ENCODE measurements at places on chromosomes 12 and 14.

DNA sequence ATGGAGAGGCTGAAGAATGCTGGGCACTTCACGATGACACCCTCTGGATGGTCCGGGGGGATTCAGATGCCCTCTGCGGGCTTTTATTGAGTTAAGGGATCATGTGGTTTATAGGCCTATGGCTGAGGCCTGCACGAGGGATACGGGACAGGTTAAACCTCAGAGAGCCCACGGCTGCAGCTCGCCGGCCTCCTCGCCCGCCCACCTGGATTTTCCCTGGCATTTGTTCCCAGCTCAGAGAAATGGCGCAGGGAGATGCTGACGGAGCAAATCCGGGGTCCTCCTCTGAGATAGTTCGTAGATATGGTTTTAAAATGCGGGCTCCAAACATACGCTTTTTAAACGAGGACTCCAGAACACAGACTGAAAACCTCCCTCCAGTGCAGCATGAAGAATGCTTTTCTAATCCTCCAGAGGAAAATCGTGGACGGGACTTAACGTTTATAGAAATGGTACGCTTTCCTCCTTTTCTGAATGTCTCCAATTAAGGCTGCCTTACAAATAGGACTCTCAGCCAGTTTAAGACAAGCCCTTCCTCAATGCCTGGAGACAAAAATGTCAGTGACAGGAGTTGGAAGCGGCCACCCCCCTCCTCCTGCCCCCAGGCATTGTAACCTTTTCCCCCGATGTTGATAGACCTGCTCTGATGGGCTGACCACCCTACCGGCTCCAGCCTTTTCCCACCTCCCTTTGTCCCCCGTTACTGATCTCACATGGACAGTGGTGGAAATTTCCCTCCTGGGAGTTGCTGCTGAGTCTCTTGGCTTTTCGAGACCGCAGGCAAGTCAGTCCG, 16.6 kb downstream of the CCND2 start:
- no peak for DNase-seq

DNA sequence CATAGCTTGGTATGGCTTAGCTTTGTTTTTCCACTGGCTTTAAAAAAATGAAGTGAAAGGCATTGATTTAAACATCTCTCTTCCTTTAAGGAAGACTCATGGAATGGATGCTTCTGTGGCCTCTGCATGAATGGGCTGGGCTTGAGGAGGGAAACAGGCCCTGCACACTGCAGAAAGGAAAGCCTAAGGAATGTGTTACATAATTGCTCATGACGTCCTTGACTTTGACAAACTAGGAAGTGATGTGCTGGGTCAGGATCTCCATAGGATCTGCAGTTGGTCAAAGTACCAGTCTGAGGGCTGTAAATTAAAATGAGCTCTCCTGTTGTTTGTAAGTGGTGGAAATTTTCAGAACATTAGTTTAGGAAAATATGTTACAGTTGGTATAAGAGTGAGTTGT, 12.7 kb downstream of the SAMD4A start:
- no peak for DNase-seq

- no peak for DNase-seq
Observed at GRCh38 chr14:96894966-96895365, 97.8 kb downstream of the VRK1 start.

DNA sequence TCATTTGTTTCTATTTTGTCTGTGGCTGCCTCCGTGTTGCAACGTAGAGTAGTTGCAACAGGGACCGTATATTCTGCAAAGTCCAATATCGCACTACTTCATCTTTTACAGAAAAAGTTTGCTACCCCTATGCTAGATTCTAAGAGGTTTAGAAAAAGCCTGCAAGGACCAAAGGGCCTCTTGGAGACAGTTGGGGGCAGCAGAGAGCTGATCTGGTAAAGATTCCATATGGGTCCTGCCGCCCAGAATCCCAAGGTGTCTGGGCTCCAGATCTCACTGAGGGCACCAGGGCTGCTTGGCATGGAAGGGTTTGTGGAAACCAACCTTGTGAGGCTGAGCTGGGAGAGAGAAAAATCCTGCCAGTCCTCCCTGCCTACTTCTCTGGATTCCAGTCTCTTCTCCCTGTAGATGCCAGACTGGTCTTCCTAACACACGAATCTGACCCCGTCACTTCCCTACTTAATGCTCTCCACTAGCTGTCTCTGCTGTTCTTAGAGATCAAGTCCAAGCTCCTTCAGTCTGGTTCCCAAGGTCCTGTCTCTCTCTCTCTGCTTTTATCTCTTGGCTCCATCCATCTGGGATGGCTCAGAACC, 74.6 kb downstream of the GLRX5 start:
- peak; percentile 66 for DNase-seq

DNA sequence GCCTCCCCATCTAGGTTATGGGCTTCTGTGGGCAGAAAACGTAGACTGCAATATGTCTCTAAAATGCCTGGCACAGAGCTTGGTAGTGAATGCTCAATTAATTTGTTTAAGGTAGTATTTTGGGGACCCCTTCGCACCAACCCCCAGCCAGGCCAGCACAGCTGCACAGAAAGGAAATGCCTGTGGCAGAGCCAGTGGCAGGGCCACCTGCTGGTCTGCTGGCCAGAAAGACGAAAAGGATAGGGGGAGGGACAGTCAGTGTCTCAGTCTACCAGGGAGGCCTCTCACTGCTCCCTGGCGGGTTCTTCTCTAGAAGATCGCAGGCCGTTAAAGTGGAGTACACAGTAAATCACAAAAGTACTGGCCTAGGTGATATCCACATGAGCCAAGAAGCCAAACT, 3.5 kb downstream of the RAB15 start:
- DNase-seq, result peak; percentile 45

GRCh38 chr12:65681226-65681625, 143.1 kb upstream of the HMGA2 start:
- DNase-seq, result no peak

- DNase-seq, result no peak
Observed at GRCh38 chr12:28955491-28955890, 193.6 kb upstream of the FAR2 start.

- peak; percentile 28 for DNase-seq
Observed at GRCh38 chr12:82793751-82794281, 107.1 kb downstream of the TMTC2 start.

DNA sequence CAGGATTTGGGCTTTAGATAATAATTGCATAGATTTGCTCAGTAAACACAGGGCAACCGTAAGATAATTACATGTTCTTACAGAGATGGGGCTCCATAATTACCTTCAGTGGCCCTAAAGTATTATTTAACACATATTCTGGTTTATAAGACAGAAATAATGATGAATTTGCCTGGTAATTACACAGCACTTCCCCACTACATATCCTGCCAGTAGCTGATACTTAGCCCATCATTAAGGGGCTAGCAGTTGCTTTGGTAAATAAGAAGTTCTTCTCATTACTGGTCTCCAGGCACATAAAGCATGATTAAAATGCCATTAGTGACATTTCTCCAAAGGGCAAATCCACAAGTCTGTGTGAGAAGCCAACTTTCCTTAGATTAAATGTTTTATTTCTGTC, 158.7 kb downstream of the NUAK1 start:
- no peak for DNase-seq

GRCh38 chr12:22310709-22311108, 23.8 kb downstream of the ST8SIA1 start:
- no peak for DNase-seq

DNA sequence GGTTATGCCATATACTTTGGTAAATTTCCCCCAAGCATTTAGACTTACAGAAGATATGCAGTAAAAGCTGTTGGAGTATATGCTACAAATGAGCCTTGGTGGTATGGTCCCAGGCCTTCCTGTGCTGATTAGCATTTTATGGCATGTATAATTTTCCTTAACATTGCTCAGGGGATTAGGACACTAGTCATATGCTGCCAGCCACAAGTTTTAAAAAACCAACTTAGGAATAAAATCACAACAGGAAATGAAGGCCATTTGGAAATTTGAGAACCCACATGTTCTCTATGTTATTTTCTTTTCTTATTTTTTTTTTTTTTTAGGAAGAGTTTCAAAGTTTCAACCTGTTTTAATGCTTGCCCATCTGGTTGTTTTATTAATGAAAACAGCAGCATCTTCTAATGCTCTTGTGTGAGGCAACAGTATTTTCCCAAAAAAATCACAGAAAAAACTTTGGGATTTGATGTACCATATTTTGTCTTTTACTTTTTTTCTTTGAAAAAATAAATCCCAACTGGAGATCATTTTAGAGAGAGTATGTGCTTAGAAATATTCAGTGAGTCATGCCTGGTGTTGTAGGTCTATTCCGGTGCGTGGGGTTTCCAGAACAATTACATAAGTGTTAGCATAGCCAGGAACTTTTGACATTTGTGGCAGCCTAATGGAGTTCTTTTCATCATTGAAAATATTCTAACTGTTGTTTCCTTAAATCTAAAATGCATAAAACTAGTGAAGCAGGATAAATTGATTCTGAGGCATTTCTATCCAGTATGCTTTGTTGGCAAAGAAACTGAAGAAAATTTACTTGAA, 21.7 kb upstream of the DUSP6 start:
- no peak for DNase-seq

DNA sequence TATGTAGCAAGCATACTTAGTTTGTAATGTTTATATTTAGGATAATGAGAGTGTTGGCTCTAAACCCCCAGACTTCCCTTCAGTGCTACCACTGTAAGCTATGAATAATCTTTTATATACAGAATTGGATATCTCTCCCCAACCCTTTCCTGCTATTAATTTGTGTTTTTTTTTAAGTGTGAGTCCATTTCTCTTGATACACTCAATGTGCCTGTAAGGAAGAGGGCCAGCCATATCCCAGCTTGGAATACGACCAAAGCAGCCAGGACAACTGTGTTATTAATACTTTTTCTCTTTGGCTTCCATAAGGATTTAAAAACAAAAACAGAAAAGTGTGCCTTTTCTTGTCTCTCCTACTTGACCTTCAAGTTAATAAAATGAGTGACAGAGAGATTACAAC, 116.7 kb downstream of the SNAPC1 start:
- DNase-seq, result no peak

- peak; percentile 68 for DNase-seq
Observed at GRCh38 chr12:132243596-132244310, 85.6 kb downstream of the GALNT9 start.

DNA sequence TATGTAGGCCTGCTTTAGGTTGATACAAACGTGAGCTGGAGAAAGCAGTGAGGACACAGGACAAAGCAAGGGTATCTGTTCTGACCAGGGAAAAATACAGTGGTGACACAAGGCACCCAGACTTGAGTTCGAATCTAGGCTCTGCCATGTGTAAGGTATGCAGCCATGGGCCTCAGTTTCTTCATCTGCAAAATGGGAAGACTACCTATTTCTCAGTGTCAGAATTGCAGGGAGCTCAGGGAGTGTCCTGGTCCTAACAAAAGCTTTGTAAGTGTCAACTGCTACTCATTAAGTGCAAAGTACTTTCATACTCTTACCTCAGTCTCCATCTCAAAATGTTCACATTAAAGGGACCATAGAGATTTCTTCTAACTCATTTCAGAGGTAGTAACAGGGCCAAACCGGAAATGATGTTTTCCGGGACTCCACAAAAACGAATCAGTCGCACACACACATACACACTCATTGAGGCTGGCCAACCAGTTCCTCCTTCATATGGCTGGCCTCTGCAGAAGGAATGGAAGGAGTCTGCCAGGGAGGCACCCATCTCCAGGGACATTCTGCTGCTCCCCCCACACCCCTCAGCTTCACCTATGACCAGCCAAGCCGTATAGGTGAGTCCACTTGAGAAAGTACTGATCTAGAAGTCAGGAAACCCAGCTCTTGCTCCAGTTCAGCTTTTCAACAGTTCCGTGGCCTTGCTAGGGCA, 7.8 kb downstream of the CTDSP2 start:
- DNase-seq, result no peak

DNA sequence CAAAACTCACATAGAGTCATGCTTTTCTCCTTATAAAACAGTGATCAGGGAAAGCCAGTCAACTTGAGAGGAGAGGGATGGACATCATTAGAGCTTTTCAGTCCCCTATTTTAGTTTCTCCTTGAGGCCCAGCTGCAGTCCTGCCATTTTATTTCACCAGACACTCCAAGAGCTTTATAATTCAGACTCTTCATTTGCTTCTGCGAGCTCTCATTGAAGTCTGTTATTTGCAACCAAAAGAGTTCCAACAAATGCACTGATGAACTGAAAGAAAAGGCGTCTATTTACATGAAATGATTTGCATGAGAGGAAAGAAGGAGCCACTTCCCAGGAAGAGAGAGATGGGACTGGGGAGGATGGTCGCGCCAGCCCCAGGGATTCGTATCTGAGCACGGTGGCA, 86.8 kb downstream of the NDUFA12 start:
- DNase-seq, result no peak

DNA sequence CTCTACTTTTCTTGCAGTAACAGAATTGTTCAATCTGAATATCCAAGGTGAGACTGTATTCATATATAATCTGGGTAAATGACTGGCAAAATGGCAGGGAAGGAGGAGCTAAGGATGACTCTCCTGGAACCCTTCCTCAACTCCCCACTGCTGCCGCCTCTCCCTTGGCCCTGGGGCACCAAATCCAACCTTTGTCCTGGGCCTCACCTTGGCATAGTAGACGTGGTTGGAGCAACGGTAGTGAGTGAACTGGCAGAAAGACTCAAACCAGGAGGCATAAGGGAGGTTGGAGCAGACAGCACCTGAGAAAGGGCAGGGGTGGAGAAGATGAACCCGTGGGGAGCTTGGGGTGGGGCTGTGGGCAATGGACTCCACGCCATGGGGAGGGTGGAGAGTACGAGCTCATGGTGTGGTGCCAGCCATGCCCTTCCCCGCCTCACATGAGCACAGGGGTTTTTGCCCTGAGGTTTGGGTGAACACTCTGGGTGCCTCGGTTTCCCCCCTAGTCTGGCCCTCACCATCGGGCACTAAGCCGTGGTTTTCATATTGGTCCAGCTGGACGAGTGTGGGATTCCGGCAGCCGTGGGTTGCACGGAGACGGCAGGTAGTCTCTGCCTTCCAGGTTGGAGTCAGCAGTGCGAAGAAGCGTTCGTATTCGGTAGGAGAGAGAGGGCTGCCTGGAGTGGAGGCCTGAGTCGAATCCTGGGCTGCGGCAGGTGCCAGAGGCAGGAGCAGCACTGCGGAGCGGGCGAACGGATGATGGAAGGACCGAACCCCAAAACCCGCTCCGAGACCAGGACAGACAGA, 753 bp downstream of the ACRBP start:
- peak; percentile 70 for DNase-seq

- no peak for DNase-seq
Observed at GRCh38 chr12:89551747-89552146, 25.9 kb upstream of the POC1B start.

GRCh38 chr12:63792338-63792737, 12.6 kb downstream of the RXYLT1 start:
- no peak for DNase-seq

DNA sequence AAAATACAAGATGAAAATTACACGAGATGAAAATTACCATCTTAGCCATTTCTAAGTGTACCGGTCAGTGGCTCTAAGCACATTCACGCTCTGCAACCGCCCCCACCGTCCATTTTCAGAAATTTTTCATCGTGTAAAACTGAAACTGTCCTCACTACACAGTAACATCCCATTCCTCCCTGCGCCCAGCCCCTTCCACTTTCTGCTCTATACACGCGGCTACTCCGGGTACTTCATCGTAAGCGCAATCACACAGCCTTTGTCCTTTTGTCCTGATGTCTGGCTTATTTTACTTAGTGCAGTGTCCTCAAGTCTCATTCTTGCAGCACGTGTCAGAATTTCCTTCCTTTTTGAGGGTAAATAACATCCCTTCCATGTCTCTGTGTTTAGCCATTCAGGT, 3.6 kb upstream of the GPR132 start:
- no peak for DNase-seq

- peak; percentile 49 for DNase-seq
Observed at GRCh38 chr12:131773582-131774221, 54.5 kb upstream of the MMP17 start.

Data from iPS-NIHi11 (cell line).